CD4-positive, alpha-beta memory T cell (primary cell): ENCODE measurements at places on chromosomes 1 and 21. TPM values are rescaled to one million over a fixed set of nuclear protein-coding genes. Genes with fewer than 3 reads are reported as not detected.

FAM151A gene
- total RNA-seq = not detected

ZMYND12 gene
- total RNA-seq = 1.3 TPM

SYCP1 gene
- not detected for total RNA-seq

DNA sequence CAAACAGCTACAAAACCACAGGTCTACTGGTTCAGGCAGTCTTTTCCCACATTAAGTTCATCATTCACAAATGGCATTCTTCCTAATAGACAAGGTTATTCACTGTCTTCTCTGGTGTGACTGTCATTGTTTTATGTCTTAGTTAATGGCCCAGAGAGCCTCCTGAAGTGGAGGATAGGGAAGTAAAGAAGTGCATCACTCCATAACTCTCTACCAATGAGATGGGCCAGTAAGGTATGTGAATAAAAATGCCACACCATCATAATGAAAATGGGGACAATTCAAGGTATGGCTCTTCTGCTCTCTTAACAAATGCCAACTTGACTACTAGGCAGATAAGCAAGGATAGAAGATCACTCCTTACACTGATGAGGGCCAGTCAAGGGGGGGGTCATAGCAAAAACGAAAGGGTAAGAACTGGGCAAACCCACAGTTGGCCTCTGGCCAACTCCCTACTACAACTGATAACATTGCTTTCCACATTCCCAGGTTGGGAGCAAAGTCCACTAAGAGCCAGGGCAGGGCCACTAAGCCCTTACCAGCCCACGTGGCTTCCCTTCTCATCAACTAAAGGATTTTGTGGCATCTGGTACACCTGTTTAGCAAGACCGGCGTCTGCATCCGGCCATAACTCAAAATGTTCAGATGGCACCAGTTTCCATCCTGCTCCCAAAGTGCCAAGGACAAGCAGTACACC lies 10.0 kb downstream of the PABPC4 start:
- DNase-seq = no peak
- no peak overlapping the region for H3K27ac ChIP-seq
- peaks cover 92% of the 10 kb centered on the region for H3K36me3 ChIP-seq
- peaks cover 5% of the 10 kb centered on the region for H3K4me1 ChIP-seq
- H3K4me3 ChIP-seq = no peak overlapping the region
- H3K27me3 ChIP-seq = no peaks in the 10 kb centered on the region

DNA sequence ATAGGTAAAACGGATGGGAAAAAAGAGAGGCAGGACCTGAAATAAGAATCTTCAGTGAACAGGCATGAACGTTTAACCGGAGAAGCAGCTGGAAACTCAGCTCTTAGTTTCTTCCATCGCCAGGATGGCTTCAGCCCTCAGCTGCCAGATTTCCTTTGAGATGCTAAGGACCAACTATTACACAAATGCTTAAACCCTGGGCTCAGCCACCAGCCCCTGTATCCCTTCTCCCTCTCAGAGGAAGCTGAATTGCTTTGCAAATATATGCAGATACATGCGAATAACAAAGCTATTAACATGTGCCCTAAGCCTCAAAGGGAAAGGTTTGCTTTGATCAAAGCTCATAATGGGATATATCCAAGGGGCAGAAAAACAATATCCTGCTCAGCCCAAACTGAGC lies 515.1 kb downstream of the OMA1 start:
- no peaks in the 10 kb centered on the region for H3K4me1 ChIP-seq
- H3K36me3 ChIP-seq = no peaks in the 10 kb centered on the region
- H3K27ac ChIP-seq = no peak overlapping the region

DNA sequence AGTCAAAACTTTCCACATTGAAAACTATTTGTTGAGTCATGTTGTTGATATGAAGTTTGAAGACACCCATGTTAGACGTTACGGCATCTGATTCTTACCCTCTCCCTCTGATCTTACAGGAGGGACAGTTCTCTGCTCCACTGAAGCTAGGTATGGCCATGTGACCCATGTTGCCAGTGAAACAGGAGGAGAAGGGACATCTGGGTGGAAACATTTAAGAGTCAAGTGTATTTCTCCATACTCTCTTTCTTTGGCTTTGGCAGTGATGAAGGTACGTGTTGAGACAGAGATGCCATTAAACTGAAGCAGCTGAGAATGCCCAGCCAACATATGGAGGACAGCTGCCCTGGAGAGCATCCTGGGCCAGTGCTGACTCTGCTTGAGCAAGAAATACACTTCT lies 198.4 kb upstream of the PTGFR start:
- no peaks in the 10 kb centered on the region for H3K4me1 ChIP-seq
- H3K4me3 ChIP-seq = no peak overlapping the region
- no peaks in the 10 kb centered on the region for H3K27me3 ChIP-seq
- no peak overlapping the region for H3K27ac ChIP-seq

DNAJC28 gene
- 1.3 TPM for total RNA-seq

NUDT4B gene
- 0.58 TPM for total RNA-seq

C1orf232 gene
- not detected for total RNA-seq

- H3K4me3 ChIP-seq = no peak overlapping the region
- DNase-seq = no peak
- H3K27ac ChIP-seq = no peak overlapping the region
- no peaks in the 10 kb centered on the region for H3K36me3 ChIP-seq
- peaks cover 4% of the 10 kb centered on the region for H3K4me1 ChIP-seq
Observed at GRCh38 chr1:201280884-201281283, 2.4 kb upstream of the PKP1 start.

DNA sequence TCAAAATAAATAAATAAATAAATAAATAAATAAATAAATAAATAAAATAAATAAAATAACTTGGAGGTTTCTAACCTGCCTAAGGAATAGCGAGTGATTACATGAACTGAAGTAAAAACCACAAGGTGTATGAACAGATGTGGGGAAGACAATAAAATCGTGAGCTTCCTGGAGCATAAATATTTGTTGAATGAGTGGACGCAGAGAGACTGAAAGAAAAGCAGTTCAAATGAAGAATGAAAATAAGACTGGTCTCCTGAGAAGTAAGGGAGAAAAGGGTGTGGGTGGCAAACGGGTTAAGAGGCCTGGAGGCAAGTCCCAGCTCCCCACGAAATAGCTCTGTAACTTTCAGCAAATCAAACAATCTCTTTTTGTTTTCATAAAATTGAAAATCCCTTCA lies 33.6 kb downstream of the CHML start:
- no peak for DNase-seq
- no peaks in the 10 kb centered on the region for H3K27me3 ChIP-seq
- H3K4me1 ChIP-seq = no peaks in the 10 kb centered on the region
- no peak overlapping the region for H3K27ac ChIP-seq

DNA sequence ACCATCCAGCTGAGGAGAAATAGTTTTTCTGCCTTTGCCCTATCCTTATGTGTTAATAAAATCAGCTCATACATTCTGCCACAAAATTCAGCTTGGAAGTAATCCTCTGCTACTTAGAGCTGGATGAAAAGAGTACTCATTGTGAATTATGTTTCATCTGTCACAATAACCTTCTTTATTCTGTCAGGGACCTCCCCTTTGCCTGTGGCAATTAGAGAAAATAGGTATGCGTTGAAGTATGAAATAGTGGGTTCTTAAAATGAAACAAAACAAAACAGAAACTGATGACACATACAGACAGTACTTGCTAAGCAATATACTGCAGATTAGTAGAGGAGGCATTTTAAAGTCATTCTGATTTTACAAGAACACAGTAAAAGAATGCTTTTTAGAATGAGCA lies 578.5 kb downstream of the USP25 start:
- no peak for DNase-seq
- no peaks in the 10 kb centered on the region for H3K36me3 ChIP-seq
- no peaks in the 10 kb centered on the region for H3K4me1 ChIP-seq
- H3K27me3 ChIP-seq = no peaks in the 10 kb centered on the region
- H3K27ac ChIP-seq = no peak overlapping the region

DNA sequence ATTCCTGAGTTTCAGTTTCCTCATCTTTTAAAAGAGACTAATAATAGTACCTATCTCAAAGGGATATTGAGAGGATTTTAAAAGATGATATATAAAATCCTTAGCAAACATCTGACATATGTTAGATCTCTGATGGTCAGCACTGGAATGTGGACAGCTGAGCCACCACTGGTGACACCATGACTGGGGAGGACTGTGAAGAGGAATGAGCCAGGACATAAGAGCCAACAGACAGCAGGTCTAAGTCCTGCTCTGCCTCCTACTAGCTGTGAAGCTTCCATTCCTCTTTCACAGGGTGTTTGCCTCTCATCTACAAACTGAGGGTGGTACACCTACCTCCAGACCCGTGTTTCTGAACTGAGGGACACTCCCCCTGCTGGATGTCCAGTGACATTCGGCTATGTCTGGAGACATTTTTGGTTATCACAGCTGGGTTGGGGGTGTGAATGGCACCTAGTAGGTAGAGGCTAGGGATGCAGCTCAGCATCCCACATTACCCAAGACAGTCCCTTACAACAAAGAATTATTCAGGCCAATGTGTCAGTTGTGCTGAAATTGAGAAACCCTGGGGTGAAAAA lies 109.1 kb upstream of the OLIG2 start:
- no peak overlapping the region for H3K27ac ChIP-seq
- no peaks in the 10 kb centered on the region for H3K36me3 ChIP-seq
- DNase-seq = no peak
- H3K4me3 ChIP-seq = no peak overlapping the region

DNA sequence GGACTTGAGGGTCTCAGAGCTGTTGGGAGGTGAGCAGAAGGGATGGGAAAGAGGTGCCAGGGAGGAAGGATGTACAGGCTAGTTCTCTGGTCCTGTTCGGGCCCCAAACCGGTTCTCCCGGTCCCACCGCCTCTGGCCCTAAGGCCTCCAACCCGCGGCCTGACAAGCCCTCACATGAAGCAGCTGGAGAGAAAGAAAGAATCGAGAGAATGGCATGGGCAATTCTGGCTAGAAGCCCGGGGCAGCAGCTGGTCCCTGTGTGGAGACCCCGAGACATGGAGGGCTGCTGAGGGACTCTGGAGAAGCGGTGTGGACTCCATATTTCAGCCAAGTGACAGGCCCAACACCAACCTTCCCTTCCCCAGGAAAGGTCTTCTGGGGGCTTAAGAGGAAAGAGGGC lies 730 bp downstream of the CDC42SE1 start:
- peaks cover 51% of the 10 kb centered on the region for H3K4me1 ChIP-seq
- H3K36me3 ChIP-seq = peaks cover 24% of the 10 kb centered on the region
- peak overlapping the region; percentile 89 for H3K4me3 ChIP-seq
- peak overlapping the region; percentile 90 for H3K27ac ChIP-seq
- DNase-seq = no peak

DNA sequence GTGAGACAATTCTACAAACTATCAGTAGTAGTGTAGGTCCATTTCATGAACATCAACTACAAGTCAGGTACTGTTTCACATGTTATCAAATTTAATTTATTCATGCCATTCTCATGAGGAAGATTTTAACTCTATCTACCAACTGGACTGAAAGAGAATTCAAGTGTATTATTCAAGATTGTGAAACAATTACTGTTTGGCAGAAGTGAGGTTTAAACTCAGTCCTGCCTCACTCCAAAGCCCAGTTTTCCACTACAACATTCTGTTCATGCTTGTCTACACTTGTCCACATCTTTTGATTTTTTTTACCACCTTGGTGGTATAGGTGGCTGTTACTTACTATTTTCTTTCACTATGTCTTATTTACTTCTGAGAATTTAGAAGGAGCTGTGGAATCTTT lies 272.9 kb downstream of the TGFB2 start:
- DNase-seq = no peak
- no peak overlapping the region for H3K4me3 ChIP-seq
- no peaks in the 10 kb centered on the region for H3K36me3 ChIP-seq
- no peak overlapping the region for H3K27ac ChIP-seq

GRCh38 chr1:169548282-169548681 lies 38.0 kb downstream of the F5 start:
- no peaks in the 10 kb centered on the region for H3K27me3 ChIP-seq
- H3K4me3 ChIP-seq = no peak overlapping the region
- no peak for DNase-seq

GRCh38 chr1:168373869-168374268 lies 93.2 kb downstream of the TBX19 start:
- no peaks in the 10 kb centered on the region for H3K36me3 ChIP-seq
- no peak overlapping the region for H3K27ac ChIP-seq
- H3K4me3 ChIP-seq = no peak overlapping the region
- DNase-seq = no peak
- H3K27me3 ChIP-seq = no peaks in the 10 kb centered on the region

DNA sequence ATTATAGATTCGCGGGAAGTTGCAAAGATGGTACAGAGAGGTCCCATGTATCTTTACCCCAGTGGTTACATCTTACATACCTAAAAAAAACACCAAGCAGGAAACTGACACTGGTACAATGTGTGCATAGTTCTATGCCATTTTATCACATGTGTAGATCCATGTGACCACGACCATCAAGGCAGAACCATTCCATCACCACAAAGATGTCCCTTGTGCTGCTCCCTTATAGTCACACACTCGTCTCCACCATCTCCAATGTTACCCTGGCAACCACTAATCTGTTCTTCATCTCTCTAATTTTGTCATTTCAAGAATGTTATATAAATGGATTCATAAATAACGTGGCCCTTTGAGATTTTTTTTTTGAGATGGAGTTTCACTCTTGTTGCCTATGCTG lies 156.9 kb upstream of the MAGI3 start:
- no peak overlapping the region for H3K4me3 ChIP-seq
- H3K36me3 ChIP-seq = no peaks in the 10 kb centered on the region
- H3K4me1 ChIP-seq = no peaks in the 10 kb centered on the region
- DNase-seq = no peak
- no peaks in the 10 kb centered on the region for H3K27me3 ChIP-seq
- H3K27ac ChIP-seq = no peak overlapping the region

GRCh38 chr1:211574705-211575104 lies 4.3 kb downstream of the SLC30A1 start:
- no peaks in the 10 kb centered on the region for H3K27me3 ChIP-seq
- H3K27ac ChIP-seq = no peak overlapping the region
- DNase-seq = no peak
- no peak overlapping the region for H3K4me3 ChIP-seq
- H3K36me3 ChIP-seq = no peaks in the 10 kb centered on the region
- peaks cover 31% of the 10 kb centered on the region for H3K4me1 ChIP-seq

DNA sequence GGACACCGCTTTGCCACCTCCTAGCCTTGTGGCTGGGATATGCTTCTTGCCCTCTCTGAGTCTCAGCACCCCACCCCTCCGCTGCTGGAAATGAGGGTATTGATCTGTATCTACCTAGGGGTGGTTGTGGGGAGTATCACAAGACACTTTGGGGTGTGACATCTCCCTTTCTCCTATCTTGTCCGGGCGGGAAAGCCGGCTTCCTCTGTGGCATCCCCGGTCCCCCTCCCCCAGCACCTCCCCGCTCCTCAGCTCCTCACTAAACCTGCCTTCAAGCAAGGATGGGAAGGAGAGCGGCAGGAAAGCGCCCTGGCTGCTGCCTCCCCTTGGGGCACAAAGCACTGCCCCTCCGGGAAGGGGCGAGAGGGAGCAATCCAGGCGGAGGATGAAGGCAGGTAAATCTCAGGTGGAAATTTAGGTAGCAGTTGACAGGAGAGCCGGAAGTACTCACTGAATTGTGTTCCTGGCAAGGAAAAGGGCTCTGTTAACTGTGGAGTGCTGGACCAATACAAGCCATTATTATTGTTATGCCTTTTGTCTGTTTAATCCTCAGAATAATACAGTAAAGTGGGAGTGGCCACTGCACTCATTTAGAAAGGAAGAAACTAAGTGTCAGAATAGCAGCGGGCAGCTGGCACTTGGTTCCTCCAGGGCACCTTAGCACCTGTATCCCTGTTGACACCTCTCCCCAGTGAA lies 49.0 kb upstream of the LRP8 start:
- H3K4me3 ChIP-seq = no peak overlapping the region
- no peaks in the 10 kb centered on the region for H3K36me3 ChIP-seq
- no peaks in the 10 kb centered on the region for H3K4me1 ChIP-seq
- no peaks in the 10 kb centered on the region for H3K27me3 ChIP-seq
- no peak for DNase-seq
- H3K27ac ChIP-seq = no peak overlapping the region

OR10Z1 gene
- not detected for total RNA-seq
